Bronchus fibroblast of lung (primary cell): ENCODE measurements at places on chromosomes 5 and 9. TPM values are rescaled to one million over a fixed set of nuclear protein-coding genes. Genes with fewer than 3 reads are reported as not detected.

The RALGPS1 gene
- 0.67 and 2.7 TPM in 2 replicates for total RNA-seq

The MCTP1 gene
- 3.3 and 5.9 TPM in 2 replicates for total RNA-seq

The FBLL1 gene
- total RNA-seq: 0.15 and 0.34 TPM in 2 replicates

The WNK2 gene
- total RNA-seq: under 0.01 TPM in 1 of 2 replicates, not detected in the other

The ECM2 gene
- 0.45 and 0.50 TPM in 2 replicates for total RNA-seq

The DROSHA gene
- total RNA-seq: 30.6 and 43.9 TPM in 2 replicates

The PARP8 gene
- total RNA-seq: 3.3 and 3.4 TPM in 2 replicates

The IFNK gene
- not detected in 2 replicates for total RNA-seq

The TMOD1 gene
- total RNA-seq: 0.17 TPM in 1 of 2 replicates, not detected in the other

The AIF1L gene
- total RNA-seq: under 0.01 and 0.30 TPM in 2 replicates

The C9orf50 gene
- total RNA-seq: 0.50 TPM in 1 of 2 replicates, not detected in the other

The NR5A1 gene
- total RNA-seq: not detected in 2 replicates

The GMCL2 gene
- not detected in 2 replicates for total RNA-seq

The FGF18 gene
- total RNA-seq: not detected in 2 replicates

The CKMT2 gene
- total RNA-seq: 1.0 TPM in 1 of 2 replicates, not detected in the other

The RNF183 gene
- total RNA-seq: not detected in 2 replicates

The MRPL41 gene
- 87.4 and 91.1 TPM in 2 replicates for total RNA-seq

The ACTBL2 gene
- 0.15 and 0.34 TPM in 2 replicates for total RNA-seq
